ENCODE measurements at places on chromosomes 16 and 17.

- no peak for DNase-seq
Observed at GRCh38 chr16:25065899-25066298, 45.6 kb upstream of the LCMT1 start.

- DNase-seq, result no peak
Observed at GRCh38 chr16:70769761-70770160, 31.2 kb downstream of the VAC14 start.

DNA sequence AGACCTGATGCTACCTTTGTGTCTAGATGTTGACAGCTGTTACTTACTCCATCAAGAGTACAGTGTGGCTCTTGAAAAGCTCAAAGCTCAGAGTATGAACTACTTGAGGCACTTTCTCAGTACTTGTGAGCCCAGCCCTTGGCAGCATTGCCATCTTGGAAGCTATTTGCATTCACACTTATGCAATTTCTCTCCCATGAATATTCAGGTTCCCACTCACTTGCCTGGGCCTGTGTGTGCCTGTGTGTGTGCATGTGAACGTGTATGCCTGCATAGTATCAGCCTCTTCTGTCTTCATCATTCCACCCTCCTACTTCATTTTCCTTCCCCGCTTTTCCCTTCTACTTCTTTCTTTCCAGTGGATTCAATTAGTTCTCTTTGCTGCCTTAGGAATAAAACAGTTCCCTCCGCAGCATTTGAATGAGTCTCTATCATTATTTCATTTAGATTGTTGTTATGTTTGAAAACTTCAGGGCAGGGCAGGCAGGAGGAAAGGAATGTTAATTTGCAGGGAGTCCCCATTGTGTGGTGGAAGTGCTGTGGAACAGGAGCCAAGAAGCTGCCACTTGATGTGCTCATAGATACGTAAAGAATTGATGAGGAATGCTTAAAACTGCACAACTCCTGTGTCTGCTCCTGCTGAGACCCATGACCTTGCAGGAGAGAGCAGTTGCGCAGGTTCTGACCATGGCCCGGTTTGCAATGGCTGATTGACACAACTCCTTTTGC is 58.9 kb downstream of the HS3ST4 start:
- no peak for DNase-seq

GRCh38 chr17:78255029-78255656 is 23.7 kb downstream of the TMEM235 start:
- no peak for DNase-seq

DNA sequence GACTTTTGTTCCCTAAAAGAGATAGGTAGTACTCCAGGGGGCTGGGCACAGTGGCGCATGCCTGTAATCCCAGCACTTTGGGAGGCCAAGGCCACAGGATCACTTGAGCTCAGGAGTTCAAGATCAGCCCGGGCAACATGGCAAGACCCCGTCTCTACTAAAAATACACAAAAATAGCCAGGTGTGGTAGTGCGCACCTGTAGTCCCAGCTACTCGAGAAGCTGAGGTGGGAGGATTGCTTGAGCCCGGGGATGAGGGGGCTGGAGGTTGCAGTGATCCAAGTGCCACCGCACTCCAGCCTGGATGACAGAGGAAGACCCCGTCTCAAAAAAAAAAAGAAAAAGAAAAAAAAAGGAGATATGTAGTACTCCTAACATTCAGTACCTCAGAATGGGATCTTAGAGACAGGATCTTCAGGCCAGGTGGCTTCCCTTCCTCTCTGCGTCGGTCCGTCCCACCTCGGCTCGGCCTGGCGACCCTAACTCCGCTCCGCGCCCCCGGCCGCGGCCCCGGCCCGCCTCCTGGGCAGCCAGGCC is 89.6 kb downstream of the CDC27 start:
- DNase-seq, result no peak

- no peak for DNase-seq
Observed at GRCh38 chr16:56298948-56299596, 107.8 kb downstream of the GNAO1 start.

DNA sequence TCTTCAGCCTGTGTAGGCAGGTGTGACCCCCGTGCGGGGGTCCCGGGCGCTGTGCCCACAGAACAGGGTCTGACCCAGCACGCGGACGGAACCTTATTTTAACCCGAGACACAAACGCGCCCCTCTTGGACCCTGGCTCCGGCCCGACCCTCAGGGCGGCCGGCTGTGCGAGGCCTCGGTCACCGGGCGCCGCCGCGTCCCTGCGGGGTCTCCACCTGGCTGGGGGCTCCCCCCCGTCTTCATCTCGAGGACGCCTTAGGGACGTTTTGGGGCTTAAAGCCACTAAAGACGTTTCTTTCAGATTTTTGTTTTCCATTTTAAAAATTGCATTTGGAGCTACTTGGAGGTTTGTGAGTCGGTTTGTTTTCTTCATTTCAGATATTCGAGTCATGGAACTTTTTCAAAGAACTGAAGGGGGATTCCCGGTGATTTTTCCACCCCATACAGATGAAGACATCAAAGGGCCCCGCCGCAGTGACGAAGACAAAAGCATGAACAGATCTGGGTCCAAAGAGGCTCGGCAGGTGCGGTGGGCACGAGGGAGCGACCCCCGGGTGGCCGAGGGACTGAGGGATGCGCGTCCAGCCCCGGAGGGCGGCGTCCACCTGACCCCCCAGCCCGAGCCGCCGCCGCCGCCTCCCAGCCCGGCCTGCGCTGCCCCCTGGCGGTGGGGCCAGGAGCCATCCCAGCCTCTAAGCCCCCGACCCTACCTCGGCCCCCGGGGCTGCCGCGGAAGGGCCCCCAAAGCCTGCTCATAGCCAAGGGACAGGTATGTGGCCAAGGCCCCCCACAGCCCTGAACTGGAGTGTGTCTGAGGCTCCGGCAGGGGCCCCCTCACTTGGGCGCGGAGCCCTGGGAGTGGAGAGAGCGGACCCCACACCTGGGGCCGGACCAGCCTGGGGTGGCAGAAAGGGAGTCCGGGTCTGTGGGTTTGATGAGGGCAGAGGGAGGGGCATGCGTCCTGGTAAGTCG is 3.8 kb upstream of the CD7 start:
- DNase-seq, result peak; percentile 73

DNA sequence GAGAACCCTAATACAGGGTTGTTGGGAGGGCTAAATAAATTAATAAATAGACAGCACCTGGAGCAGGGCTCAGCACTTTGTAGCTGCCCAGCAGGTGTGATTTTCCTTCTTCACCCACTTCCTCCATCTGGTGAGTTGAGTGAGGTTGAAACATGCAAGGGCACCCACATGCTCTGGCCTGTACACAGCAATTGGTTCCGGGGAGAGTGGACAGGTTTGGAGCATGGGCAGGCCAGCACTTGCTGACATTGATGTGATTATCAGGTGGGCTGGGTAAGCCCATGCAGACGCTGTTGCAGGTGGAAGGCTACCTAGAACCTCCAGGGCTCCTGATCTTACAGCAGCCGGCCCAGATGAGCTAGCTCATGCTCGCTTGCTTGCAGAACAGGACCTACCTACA is 1.3 kb upstream of the MRTFB start:
- no peak for DNase-seq

- no peak for DNase-seq
Observed at GRCh38 chr17:75130632-75131277, 787 bp downstream of the NT5C start.

- DNase-seq, result no peak
Observed at GRCh38 chr17:59368218-59368857, 36.9 kb downstream of the YPEL2 start.

DNA sequence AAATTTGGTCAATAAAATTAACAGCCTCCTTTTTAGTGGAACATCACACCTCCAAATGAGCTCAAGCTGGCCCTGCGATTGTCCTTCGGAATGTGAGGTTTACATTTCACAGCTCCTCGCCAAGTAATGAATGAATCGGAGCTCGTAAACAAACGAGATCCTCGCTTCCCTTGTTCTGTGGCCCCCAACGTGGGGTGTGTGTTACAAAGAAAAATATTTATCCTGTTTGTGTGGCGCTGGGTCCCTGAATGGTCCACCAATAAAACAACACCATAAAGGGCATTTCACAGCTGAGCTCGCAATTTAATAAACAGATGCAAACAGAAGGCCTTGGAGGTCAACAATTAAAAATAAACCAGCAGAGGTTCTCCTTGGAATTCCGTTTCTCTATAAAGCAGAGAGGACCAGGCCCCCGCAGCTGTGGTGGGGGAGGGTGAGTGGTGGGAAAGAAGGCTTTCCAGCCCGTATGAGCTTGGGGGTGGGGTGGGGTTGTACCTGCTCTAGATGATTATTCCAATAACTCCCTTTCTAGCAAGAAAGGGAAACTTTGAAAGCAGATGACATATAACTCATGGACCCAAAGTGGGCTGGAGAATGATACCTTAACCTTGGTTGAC is 393.9 kb upstream of the SALL1 start:
- no peak for DNase-seq

DNA sequence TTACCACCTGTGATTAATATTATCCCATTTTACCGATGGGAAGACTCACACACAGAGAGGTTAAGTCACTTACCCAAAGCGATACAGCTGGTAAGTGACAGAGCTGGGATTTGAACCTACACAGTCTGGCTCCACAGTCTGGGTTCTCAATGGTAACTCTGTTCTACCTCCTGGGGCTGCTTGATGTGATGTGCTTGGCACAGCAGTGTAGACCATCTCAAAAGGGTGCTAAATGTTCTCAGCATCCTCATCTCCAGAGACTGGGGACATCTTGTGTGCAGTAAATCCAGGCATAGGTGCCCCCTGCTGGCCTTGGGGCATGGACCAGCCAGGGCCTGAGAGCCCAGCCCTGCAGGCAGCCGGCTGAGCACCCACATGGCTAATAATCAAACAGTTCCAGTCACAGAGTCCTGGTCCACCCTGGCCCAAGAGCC is 15.4 kb upstream of the KATNB1 start:
- DNase-seq, result no peak

- DNase-seq, result no peak
Observed at GRCh38 chr17:74601944-74602572, 10.0 kb upstream of the CD300LD start.

- no peak for DNase-seq
Observed at GRCh38 chr16:4316108-4316863, 419 bp downstream of the GLIS2 start.

- DNase-seq, result no peak
Observed at GRCh38 chr17:82947051-82947991, 107.5 kb upstream of the ZNF750 start.

DNA sequence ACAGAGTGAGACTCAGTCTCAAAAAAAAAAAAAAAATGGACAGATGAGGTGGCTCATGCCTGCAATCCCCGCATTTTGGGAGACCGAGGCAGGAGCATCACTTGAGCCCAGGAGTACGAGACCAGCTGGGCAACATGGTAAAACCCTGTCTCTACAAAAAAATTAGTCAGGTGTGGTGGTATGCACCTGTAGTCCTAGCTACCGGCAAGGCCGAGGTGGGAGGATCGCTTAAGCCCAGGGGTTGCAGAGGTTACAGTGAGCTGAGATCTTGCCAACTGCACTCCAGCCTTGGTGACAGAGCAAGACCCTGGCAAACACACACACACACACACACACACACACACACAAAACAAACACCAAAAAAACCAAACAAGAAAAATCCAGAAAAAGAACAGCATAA is 7.7 kb upstream of the ENGASE start:
- no peak for DNase-seq

GRCh38 chr16:20940871-20941635 is 40.5 kb downstream of the LYRM1 start:
- DNase-seq, result no peak

DNA sequence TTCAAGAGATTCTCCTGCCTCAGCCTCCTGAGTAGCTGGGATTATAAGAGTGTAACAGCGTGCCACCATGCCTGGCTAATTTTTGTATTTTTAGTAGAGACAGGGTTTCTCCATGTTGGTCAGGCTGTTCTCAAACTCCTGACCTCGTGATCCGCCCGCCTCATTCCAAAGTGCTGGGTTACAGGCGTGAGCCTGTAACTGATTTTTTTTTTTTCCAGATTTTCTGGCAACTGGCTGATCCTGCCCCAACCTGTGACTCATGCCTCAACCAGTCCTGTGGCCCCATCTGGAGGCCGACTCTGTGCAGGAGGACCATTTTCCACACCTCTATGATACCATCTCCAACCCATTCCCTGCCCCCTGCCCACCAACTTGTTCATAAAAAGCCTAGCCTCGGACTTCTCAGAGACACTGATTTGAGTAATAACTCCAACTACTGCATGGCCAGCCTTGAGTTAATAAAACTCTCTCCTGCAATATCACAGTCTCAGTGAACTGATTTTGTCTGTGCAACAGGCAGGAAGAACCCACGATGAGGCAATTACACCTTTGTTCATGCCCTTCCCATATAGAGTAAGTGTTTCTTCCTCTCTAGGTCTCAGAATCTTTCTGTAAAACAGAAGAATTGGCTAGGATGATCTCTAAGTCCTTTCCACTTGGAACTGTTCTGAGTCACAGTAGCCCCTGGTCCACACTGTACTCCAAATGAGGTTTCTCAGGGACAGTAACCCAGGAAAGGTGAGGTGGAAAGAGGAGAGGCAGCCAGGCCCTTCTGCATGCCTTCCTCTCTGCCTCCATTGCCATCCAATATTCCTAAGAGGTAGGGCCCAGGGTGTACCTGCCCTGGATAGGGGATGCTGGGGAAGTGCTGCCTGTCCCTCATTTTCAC is 8.8 kb upstream of the CNOT1 start:
- DNase-seq, result no peak

- no peak for DNase-seq
Observed at GRCh38 chr16:53773150-53773846, 69.3 kb downstream of the FTO start.

- no peak for DNase-seq
Observed at GRCh38 chr16:81866820-81867440, 87.8 kb downstream of the PLCG2 start.

- no peak for DNase-seq
Observed at GRCh38 chr16:7487574-7488323, 155.1 kb downstream of the RBFOX1 start.

GRCh38 chr16:30144017-30144416 is 21.0 kb upstream of the MAPK3 start:
- no peak for DNase-seq

- no peak for DNase-seq
Observed at GRCh38 chr16:82363026-82363816, 193.2 kb upstream of the MPHOSPH6 start.

DNA sequence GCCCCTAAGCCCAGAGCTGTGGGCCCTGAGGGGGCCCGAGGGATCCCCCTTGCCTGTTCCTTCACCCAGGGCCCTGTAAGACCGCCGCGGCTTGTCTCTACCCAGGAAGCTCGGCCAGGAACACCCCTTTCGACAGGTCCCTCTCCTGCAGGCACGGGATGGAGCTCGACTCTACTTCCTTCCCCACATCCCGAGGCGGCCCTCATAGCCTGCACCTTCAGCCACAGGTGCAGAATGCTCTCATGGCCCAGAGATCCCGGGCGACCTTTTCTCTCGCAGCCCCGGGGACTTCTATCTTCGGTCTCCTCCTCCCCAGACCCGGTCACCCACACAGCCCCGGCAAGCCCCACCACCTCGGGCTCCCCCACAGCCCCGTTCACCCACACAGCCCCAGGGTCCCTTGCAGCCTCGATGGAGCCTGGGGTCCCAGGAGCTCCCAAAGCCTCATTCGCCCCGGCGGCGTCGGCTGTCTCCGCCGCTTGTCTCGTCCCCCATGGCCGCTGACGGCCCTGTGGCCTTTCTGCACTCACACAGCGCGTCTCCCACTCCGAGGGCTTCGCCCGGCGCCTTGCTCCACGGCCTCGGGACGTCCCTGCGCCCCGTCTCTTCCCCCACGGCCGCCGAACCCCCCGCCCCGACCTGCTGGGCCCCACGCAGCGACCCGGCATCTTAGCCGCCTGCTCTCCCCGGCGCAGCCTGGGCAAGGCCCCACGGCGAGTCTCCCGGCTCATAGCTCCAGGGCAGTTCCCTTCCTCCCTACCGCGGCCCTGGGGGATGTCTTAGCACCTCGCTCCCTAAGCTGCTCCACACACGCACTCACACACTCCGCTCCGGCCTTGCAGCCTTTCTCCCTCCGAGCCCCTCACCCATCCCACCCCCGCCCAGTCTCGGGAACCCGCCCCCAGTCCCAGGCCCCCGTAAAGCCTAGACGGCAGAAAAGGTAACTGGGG is 650 bp downstream of the KIAA0753 start:
- no peak for DNase-seq
